Metanephros (tissue), 2 donors: ENCODE measurements at places on chromosomes 5 and 9. TPM values are rescaled to one million over a fixed set of nuclear protein-coding genes. Genes with fewer than 3 reads are reported as not detected.

The AFAP1L1 gene
- 49.8 TPM for total RNA-seq

The ACER2 gene
- 14.8 TPM for total RNA-seq

The RPS23 gene
- 1,566 TPM for total RNA-seq

The GRXCR2 gene
- 0.29 TPM for total RNA-seq

The RASGRF2 gene
- total RNA-seq = 3.5 TPM

The PCDHA12 gene
- total RNA-seq = 0.35 TPM

The TICAM2 gene
- 2.9 TPM for total RNA-seq

The ECSCR gene
- 24.9 TPM for total RNA-seq

The WNT8A gene
- 0.18 TPM for total RNA-seq

The PDE6A gene
- 0.06 TPM for total RNA-seq

The DNM1 gene
- 71.9 TPM for total RNA-seq

The PCDHGA9 gene
- total RNA-seq = 9.8 TPM

The CDC20B gene
- total RNA-seq = 0.29 TPM
